ENCODE measurements at places on chromosomes 7 and 10. TPM values are rescaled to one million over a fixed set of nuclear protein-coding genes. Genes with fewer than 3 reads are reported as not detected.

Gene IPMK
- 4.6 TPM for total RNA-seq

Gene TMEM236
- 0.49 TPM for total RNA-seq

Gene SPDYE17
- total RNA-seq: not detected

Gene CTAGE8
- 3.2 TPM for total RNA-seq

Gene RET
- total RNA-seq: 0.42 TPM

Gene CTNNA3
- total RNA-seq: 1.1 TPM

Gene TM9SF3
- 163 TPM for total RNA-seq

Gene CYP3A5
- total RNA-seq: 104 TPM

DNA sequence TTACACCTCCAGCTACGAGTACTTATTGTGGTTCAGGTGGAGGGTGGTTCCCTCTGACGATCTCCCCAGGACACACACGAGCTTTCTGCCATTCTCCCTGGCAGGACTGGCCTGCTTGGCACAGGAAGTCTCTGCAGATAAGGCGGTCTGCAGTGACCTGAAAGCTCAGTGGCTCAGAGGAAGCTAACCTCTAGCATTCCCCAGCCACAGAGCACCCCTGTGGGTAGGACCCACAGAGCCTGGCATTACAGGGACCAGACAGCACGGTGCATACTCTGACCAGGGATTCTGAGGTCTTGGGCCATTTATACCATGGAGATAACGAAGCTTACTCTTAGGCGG, 1.9 kb upstream of the GPR146 start:
- no peak for DNase-seq

DNA sequence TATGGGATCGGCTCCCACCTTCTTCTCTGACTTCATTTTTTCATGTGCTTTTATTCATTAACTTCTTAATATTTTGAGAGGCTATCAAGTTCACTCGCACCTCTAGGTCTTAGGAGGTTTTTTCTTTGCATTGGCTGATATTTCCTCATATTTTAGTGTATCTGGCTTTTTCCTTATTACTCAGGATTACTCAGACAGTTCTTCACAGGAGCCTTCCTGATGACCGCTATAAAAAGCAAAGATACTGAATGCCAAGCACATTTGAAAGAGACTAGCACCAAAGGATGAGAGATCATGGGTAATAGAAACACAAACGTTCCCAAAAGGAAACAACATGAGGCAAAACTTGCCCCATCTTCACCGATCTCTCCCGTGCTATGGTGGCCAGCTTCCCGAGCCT, 409.2 kb upstream of the KLF6 start:
- no peak for DNase-seq

DNA sequence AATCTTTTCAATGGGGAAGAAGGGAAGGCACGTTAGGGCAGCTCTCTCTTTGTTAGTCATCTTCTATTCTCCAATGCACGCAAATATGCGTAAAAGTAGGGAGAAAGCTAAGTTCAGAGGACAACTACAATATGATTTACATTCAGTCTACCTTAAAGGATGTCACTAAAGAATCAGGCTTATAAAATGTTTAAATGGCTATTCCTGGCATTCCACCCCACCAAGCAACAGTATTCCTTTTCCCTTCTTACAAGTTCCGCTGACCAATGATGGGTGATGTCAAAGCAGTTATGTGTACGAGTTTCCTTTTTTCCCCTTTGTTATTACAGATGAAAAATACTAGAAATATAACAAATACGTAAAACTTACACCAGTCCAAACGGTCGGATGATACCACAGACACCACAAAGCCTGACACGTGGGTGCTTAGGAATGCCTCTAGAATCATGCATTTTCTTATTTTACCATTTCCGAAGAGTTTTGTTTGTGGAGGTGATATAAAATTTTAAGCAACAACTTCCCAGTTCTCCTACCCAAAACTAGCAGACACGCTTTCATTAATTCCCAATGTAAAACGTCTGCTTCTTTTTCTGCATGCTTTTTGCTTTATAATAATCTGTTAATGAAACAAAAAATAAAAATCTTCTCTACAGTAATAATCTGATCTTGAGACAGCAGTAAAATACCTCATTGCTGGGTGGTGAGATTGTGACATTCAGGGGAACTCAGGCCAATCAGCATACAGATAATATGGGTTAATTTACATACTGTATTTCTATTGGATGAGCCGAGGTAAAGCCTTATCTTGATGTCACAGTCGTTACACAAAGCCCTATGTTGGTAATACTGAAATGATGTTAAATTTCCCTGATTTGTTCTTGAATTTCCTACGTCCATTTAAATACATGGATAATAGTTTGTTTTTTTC, 708 bp upstream of the GPR85 start:
- no peak for DNase-seq

GRCh38 chr7:68684246-68684839, 913.9 kb upstream of the AUTS2 start:
- no peak for DNase-seq

GRCh38 chr10:128137877-128138276, 11.7 kb upstream of the MKI67 start:
- no peak for DNase-seq

GRCh38 chr10:58967551-58968388, 208.7 kb upstream of the PHYHIPL start:
- DNase-seq: no peak

DNA sequence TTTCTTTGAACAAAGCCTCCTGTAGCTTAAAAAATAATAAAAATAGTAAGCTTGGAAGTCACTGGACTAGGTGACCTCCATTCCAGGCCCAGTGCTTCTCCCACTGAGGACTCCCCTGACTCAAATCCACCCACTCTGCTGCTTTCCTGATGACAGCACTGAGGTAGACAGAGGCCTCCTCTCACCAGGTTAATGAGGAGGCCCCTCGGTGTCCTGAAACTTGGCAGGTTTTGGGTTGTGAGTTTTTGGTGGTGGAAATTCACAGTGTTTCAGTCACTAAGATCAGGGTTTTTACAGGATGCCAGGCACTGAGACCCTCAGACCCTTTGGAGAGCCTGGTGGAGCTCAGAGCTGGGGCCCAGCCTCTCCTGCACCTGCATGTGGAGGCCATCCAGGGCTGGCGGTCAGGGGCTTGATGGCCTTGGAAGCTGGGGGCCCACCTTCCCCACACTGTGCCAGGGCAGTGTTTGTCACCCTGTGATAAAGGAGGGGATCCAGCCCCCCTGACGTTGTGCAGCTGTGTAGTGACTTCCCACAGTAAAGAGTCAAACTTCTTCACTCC, 19.1 kb downstream of the TSPAN14 start:
- no peak for DNase-seq

DNA sequence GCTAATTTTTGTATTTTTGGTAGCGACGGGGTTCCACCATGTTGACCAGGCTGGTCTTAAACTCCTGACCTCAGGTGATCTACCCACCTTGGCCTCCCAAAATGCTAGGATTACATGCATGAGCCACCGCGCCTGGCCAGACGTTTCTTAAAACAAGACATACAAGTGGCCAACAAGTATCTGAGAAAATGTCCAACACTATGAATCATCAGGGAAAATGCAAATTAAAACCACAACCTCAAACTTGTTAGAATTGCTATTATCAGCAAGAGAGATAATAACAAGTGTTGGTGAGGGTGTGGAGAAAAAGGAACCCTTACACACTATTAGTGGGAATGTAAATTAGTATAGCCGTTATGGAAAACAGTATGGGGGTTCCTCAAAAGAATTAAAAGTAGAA, 148.6 kb downstream of the SUGCT start:
- DNase-seq: no peak

GRCh38 chr7:27912751-27913150, 172.8 kb downstream of the TAX1BP1 start:
- no peak for DNase-seq

DNA sequence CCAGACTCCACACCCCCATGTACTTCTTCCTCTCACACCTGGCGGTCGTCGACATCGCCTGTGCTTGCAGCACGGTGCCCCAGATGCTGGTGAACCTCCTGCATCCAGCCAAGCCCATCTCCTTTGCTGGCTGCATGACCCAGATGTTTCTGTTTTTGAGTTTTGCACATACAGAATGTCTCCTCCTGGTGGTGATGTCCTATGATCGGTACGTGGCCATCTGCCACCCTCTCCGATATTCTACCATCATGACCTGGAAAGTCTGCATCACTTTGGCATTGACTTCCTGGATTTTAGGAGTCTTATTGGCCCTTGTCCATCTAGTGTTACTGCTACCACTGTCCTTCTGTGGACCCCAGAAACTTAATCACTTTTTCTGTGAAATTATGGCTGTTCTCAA, 4.8 kb downstream of the OR2A25 start:
- no peak for DNase-seq

GRCh38 chr10:116201011-116201410, 72.0 kb downstream of the GFRA1 start:
- DNase-seq: no peak

- no peak for DNase-seq
Observed at GRCh38 chr7:2539031-2539911, 16.1 kb downstream of the BRAT1 start.

- no peak for DNase-seq
Observed at GRCh38 chr7:37467002-37467401, 18.3 kb upstream of the ELMO1 start.

GRCh38 chr10:85548034-85548433, 818.6 kb downstream of the GRID1 start:
- peak; percentile 64 for DNase-seq

DNA sequence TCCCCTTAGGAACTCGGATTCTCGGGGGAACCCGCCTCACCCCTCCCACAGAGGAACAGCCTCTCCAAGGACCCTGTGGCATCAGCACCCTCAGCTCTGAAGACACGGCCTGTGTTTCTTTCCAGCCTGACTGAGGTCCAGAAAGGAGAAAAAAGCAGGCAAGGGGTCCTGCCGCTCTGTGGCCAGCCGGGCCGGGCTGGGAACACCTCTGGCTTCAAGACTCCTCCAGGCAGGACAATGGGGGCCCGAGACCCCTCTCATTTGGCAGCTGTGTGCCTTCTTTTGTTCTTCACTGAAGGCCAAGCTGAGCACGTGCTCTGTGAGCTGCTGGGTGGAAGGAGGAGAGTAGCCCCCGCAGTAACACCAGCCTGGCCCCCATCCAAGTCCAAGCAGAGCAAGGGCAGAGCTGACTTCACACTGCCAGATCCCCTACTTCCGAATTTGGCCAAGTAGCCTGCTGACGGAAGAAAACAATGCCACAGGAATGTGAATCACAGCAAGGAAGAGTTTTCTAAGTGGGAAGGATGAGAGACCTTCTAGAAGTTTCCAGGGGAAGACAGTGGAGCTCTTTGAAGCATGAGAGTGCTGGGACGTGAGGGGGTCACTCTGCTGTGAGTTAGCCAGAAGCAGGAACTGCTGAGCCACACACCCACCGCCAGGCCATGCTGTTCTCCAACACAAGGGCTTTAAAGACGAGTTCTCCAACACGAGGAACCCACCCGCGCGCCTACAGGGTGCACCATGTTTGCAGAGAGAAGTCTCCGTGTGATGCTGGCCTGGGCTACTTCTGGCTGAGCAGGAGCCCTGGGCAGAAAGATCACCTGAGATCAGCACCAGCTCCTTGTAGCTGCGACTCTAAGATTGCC, 3.1 kb downstream of the CNPY1 start:
- no peak for DNase-seq

- DNase-seq: no peak
Observed at GRCh38 chr7:1927937-1928644, 258.0 kb downstream of the ELFN1 start.

GRCh38 chr7:92228100-92228499, 17.6 kb downstream of the KRIT1 start:
- DNase-seq: no peak

GRCh38 chr7:103712991-103713778, 267.2 kb upstream of the SLC26A5 start:
- no peak for DNase-seq

GRCh38 chr10:71696628-71697326, 22.8 kb downstream of the C10orf105 start:
- DNase-seq: no peak

- no peak for DNase-seq
Observed at GRCh38 chr10:43265799-43266721, 805 bp downstream of the RASGEF1A start.

DNA sequence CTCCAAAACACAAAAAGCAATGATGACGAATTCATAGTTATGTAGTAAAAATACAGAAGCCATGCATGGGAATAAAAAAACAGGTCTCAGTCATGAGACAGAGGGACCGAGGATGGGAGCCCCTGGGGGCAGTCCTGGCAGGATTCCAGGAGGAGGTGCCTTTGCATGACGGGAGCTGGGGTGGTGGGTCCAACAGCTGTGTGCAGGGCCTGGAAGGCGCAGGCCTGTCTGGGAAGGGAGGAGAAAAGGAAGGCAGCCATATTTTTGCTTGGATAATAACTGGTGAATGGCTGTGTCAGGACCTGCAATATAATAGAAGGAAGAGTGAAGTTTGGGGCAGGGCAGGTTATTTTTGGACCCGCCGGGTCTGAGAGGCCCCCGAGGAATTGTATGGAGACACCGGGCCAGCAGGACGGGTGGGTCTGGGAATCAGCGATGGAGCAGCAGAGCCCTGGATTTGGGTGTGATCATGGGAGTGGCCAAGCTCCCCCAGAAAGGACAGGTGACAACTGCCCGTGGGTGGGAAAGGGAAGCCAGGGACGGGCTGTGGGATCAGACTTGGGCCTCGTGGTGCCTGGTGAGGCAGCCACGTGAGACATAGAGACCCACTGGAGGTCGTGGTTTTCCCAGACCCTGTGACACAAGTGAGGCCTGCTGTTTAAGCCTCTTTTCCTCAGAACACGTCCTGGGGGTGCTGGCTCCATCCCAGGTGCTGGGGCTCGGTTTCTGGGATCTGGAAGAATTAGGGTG, 2.9 kb upstream of the JAKMIP3 start:
- no peak for DNase-seq

DNA sequence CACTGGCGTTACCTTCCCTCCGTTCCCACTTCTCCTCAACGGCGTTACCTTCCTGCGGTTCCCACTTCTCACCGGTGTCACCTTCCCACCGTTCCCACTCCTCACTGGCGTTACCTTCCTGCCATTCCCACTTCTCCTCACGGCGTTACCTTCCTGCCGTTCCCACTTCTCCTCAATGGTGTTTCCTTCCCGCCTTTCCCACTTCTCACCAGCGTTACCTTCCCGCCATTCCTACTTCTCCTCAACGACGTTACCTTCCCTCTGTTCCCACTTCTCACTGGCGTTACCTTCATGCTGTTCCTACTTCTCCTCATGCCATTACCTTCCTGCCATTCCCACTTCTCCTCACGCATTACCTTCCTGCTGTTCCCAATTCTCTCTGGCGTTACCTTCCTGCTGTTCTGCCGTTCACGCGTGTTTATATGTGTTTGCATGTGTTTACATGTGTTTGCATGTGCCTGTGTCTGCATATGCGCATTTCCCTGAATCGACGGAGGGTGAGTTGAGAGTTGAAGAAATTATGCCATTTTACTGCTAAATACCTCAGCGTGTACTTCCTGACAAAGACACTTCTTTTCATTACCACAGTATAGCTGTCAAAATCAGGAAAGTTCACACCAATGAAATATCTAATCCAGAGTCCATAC, 23.2 kb upstream of the CFAP46 start:
- no peak for DNase-seq

GRCh38 chr10:30705625-30706149, 76.1 kb upstream of the LYZL2 start:
- DNase-seq: no peak

All from ureter (tissue), 1 donor.